ENCODE measurements at places on chromosomes 5 and 9. TPM values are rescaled to one million over a fixed set of nuclear protein-coding genes. Genes with fewer than 3 reads are reported as not detected.

GRCh38 chr5:142134331-142135010 lies 25.9 kb downstream of the NDFIP1 start:
- DNase-seq = no peak

The SPARC gene
- total RNA-seq = 228 TPM

The GMCL2 gene
- total RNA-seq = not detected

The TMEM174 gene
- total RNA-seq = not detected

The ZBTB26 gene
- total RNA-seq = 4.5 TPM

- no peak for DNase-seq
Observed at GRCh38 chr5:151107738-151108520, 27.1 kb upstream of the TNIP1 start.

- DNase-seq = no peak
Observed at GRCh38 chr9:20526500-20527319, 95.6 kb downstream of the MLLT3 start.

DNA sequence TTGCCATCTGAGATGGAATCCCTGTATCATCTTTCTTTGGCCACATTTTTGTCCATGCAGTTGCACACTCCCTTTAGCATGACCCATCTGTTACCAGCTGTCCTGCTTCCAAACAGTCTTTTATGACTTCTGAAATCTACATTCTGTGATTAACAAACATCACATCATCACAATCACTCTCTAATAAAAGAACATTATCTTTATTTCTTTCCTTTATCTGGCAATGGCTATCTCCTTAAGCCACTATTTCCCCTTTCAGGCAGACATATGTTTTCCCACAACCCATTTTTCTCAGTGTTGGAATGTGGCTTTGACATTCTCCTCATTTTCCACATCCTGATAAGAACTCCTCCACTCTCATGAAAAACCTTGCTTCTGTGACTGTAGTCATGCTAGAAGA lies 141.0 kb downstream of the ST8SIA4 start:
- DNase-seq = no peak

- no peak for DNase-seq
Observed at GRCh38 chr5:173902743-173903142, 14.6 kb downstream of the CPEB4 start.

DNA sequence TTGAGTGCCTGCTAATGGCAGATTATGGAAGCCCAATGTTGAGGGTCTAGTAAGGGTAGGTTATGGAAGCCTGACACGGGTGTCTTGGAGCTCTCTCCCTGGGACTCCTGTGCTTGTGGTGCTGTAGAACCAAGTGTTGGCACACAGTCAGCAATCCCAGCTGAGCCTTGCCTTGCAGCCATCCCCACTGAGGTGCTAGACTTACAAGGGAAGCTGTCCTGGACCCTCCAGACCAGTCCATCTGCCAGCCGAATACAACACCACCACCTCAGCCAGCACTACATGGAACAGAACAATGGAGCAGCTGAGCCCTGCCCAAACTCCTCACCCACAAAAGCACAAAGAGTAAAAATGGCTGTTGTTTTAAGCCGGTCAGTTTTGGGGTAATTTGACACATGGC lies 90.5 kb upstream of the DNAH5 start:
- no peak for DNase-seq

- no peak for DNase-seq
Observed at GRCh38 chr9:98796364-98797101, at the start of gene ANKS6. ANKS6 (minus strand) TSS chr9:98796555; CDS start chr9:98796491, 64 bp downstream.

DNA sequence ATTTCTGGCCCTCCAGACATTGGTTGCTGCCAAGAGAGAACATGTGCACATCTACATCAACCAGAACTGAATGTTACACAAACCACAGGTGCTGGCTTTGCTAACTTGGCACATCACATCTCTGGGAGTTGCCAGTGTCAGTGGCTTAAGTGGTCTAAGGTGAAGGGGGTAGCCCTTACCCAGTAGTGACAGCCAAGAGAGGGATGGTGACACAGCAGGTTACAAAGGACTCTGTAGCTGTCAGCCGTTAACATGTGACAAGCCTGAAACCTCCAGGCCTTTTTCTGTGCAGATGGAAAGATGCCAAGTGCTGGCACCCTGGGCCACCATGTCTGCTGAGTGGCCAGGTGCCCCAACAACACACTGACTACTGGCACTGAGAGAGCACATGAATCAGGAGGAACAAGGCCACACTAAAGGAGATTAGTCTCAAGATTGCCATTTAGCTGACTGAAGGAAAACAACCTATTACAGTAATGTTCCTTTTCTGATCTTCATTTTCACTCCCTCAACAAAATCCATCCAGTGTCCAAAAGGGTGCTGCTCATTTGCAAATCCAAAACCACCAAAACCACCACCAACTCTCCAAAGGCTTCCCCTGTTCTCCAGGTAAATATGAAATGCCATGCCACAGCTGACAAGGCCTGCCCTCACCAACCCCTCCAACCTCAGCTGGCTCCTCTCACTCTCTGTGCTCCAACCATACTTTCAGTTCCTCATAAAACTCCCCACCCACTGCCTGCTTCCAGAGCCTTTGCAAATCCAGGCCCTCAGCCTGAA lies 20.2 kb downstream of the SIL1 start:
- DNase-seq = no peak

The FOXD4L5 gene
- total RNA-seq = 0.08 TPM

The IRGM gene
- 0.18 TPM for total RNA-seq

The NIPAL4 gene
- total RNA-seq = not detected

The GRAMD2B gene
- 4.1 TPM for total RNA-seq

The IL5 gene
- total RNA-seq = not detected

GRCh38 chr5:172913117-172913850 lies 45.9 kb upstream of the RPL26L1 start:
- DNase-seq = no peak

DNA sequence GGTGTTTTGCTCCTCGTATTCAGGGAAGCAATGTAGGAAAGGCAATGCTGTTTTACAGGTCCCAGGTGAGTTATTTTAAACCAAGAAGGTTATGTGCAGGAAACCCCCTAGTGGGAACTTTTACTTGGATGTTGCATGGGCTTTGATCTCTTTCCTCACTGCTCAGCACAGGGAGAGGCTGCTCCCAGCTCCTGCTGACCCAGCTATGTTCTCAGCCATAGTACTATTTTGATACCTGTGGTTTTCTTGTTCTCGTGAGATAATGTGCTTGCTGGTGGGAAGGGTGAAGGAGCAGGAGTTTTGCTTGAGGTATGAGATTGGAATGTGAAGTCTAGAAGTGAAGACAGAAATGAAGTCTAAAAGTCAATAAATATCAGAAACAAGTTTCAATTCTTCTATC lies 265.6 kb upstream of the FBXL7 start:
- no peak for DNase-seq

DNA sequence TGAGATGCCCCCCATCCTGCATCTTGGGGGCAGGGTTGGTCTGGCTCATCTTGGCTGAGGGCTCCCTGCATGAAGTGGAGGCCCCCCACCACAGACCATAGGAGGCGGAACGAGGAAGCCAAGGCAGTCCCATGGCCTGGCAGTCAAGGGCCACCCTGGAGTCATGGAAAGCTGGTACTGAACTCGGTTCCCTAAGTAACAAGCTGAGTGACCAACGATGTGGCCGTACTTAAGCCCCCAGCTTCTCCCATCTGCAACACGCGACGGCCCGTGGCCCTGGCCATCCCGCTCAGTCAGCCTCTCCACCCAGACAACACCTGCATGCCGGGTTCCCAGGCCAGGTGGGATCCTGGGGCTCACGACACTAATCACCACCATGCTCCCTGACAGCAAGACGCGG lies 17.1 kb downstream of the BRD3 start:
- no peak for DNase-seq

The FGF1 gene
- not detected for total RNA-seq

DNA sequence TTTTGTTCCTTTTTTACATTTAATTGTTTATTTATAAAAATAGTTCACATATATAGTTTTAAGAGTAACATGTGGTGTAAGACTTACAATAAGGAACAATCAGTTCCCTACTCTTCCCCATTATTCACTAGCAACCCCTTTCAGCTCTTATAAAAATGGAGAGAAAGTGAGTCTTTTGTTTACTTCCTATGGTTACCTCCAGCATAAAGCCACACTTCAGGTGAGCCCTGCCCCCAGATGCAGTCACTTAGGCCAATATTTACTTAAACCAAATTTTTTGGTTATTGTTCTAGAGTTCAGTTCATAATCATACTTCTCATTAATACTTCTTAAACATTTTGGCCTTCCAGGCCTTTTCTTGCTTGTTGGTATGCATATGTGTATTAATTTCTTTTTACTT lies 33.7 kb downstream of the UBE2R2 start:
- no peak for DNase-seq

GRCh38 chr9:121286973-121287741 lies 19.2 kb downstream of the GSN start:
- DNase-seq = peak; percentile 81

- no peak for DNase-seq
Observed at GRCh38 chr5:102231693-102232619, 64.1 kb downstream of the SLCO4C1 start.

DNA sequence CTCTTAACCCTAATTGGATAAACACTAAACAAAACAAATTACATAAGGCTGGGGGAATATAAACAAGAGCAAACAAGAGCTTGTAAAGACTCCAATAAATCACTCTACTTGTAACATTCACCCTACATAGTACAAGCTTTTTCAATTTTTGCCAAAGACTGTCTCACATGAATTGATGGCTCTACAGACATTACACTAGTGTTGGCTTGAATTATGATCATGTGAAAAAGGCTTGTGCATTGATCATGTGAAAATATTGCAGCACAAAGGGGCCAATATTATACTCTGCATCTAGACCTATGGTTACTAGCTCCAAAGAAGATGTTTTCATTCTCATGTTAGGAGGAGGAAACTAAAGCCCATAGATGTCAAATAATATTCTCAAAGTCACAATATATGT lies 212.6 kb downstream of the MCTP1 start:
- no peak for DNase-seq

GRCh38 chr5:135454946-135455345 lies 2.8 kb upstream of the TIFAB start:
- DNase-seq = no peak

Measured in Panc1 (cell line).